ENCODE measurements at places on chromosomes 3 and 15.

DNA sequence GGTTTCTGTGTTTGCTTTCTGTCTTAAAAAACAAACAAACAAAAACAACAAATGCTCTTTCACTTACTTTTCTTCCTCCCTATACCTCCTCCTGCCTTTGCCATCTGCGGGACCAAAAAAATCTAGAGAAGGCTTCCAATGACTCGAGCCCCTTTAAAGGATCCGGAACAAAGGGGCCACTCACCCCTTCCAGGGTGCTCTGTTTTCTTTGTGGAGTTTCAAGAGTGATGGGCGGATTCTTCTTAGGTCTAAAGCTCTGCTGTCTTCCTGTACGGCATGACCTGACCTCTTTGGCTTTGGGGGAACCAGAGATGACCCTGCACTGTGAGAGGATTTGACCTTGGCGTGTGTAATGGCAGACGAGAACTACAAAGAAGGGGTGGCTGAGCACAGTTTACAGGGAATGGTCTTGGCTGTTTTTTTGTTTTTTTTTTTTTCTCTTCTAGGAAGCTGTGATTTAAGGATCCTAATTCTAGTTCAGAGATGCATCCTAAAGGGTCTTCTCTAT, 2.2 kb upstream of the MUC20 start:
- DNase-seq = peak; percentile 32

DNA sequence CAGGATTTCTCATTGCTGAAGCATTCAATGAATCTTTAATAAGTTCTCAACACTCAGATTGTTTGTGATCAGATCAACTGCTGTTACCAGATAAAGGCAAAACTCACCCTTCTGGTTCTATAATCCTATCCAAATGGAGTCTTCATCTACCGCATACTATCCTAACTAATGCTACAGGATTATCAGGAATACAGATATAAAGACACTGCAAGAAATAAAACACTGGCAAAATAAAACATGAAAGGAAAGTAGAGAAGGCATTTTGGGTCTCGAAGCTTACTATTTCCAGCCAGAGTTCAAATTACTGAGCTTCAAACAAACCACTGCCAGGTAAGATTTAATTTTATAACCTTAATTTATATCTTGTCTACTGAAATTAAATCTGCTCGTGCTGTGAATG, 524 bp downstream of the CHRM5 start:
- no peak for DNase-seq

DNA sequence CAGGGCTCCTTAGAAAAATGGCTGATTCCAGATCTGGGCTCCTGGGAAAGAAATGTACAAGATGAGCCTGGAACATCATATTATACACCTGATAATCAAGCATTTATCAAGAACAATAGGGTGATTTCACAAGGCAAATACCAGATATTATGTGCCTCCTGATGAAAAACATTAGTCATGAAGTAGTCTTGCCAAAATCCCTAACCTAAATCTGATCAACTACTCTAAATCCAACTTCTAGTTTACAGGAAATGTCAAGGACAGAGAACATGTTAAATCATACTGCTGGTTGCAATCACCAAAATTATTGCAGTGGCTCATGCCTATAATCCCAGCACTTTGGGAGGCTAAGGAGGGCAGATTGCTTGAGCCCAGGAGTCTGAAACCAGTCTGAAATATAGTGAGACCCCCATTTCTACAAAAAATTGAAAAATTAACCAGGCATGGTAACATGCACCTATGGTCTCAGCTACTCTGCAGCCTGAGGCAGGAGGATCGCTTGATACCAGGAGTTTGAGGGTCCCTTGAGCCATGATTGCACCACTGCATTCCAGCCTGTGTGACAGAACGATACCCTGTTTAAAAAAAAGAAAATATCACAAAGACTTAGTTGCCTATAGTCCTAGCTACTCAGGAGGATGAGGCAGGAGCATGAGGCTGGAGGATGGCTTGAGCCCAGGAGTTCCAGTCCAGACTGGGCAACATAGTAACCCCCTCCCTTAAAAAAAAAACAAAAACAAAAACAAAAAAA, 34.9 kb upstream of the ATP13A3 start:
- DNase-seq = no peak

- DNase-seq = no peak
Observed at GRCh38 chr3:192957441-192958021, 39.9 kb upstream of the MB21D2 start.

DNA sequence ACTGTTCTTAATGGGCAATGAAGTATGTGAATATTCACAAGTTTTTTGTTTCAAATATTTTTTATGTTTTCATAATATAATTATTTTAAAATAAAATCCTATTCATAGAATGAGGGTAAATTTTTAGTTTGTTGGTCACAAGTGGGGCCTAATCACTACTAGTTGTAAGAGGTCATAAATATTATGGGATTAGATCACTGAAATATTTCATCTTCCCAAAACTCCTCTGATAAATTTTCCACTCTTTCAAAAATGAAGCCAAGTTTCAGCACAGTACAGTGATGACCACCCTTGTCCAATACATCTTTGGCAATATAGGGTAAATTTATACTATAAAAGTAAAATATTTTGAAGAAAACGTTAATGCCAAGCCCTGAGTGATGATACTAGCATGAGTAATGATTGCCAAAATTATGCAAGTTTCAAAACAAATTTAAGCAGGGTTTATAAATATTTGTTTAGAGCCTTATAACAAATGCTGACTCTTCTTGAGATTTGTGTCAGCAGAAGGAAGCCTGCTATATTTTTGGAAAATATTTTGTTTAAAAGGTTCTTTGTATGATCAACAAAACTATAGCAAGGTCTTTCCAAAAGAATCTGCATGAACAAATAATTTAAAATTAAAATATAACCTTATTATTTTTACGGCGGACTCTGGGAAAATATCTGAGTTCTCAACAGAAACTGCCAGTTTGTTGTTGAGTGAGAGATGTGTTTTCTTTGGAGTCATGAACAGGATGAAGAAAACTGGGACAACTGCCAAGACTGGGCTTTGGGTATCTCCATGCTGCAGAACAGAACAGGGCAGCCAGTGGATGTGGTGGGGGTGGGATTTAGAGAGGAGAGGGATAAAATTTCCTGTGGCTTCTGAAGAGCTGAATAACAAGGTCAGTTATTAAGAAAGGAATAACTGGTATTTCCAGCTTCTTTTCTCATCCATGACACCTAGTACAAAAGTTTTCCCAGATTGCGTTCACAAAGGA, 17.9 kb upstream of the TM4SF1 start:
- DNase-seq = no peak

- no peak for DNase-seq
Observed at GRCh38 chr15:75112278-75112847, 89.0 kb downstream of the PPCDC start.

GRCh38 chr3:50472958-50473357, 30.5 kb downstream of the CACNA2D2 start:
- no peak for DNase-seq

DNA sequence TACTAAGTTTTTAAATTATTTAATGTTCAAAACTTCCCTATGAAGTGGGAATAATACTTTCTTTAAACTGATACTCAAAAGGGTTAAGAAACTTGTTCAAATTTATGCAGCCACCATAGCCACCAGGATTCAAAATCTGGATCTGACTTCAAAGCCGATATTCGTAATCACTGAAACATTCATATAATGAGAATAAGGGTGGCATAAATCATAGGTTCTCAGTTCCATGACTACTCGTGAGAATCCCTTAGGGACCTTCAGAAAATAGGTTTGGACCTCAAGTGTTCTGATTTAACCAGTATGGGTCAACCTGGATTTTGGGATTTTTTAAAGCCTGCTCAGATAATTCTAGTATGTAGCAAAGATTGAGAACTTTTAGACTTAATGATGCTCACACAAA, 160.6 kb downstream of the RBMS3 start:
- no peak for DNase-seq

DNA sequence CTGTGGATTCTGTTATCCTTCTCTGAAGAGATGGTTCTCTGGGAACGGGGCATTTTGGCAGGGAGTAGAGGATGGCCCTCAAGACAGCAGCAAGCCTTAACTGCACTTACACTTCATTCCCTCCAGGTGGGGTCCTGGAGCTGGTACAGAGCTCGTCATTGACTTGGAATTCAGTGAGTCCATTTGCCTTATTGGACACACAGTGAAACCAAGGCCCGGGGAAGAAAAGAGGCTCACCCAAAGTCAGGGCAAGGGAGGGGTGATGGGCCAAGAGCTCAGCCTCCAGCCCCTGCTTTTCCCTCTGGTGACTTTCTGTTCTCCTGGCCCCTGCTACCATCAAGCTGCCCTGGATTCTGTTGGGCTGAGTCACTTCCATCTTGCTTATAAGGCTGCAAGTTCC, 125.6 kb downstream of the ETFA start:
- DNase-seq = peak; percentile 71

DNA sequence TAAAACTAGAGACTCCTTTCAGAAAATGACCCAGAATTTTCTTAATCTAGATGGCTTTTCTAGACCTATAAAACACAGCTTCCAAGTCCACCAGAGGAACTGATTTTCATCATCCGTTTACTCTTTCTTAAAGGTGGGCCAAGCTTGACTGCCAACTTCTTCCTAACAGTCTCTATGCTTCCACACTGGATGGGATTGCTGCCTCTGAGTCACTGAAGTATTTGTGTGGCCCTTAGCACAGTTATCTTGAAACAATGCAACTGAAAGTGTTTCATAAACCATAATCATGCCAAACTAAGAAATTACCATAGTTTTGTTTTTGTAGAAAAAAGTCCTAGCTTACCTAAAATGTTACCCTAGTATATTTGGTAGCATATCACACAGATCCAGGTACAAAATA, 985.7 kb downstream of the TUSC7 start:
- no peak for DNase-seq

GRCh38 chr3:29239376-29239775, 41.5 kb upstream of the RBMS3 start:
- DNase-seq = no peak

DNA sequence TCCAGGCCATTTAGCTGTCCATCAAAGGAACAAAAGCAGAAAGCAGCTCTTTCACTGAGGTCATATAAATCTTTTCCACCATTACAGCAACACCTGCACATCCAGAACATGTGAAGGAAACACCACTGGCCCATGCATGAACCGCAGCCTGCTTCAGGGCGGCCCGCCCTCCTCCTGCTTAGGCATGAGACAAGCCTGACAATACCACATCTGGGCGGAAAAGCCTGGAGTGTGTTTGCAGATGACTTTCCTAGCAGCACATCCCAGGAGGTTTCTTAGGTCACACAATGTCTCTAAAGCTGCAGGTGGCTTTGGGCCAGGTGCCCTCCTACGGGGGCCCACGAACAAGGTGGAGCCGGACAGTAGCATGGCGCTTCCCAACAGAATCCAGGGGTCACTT, 19.6 kb downstream of the CYFIP1 start:
- no peak for DNase-seq

GRCh38 chr15:52651114-52651513, 28.1 kb downstream of the ATOSA start:
- DNase-seq = no peak

- DNase-seq = no peak
Observed at GRCh38 chr3:156299569-156299968, 179.2 kb downstream of the KCNAB1 start.

DNA sequence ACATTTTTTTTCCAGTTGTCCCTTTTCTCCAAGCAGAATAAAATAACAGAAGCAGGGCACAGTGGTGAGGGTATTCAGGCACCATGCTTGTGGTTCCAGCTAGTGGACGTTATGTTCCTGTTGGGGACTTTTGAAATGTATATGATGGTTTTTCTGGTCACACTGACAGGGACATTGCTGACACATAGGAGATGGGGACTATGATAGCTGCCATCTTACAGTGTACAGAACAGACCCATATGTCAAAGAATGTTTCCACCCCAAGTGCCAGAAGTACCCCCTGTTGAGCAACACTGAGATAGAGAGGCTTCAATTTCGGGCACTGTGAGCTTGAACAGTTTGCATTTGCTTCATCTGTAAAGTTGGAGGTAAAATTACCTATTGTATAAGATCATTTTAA, 38.6 kb downstream of the MCTP2 start:
- DNase-seq = no peak

DNA sequence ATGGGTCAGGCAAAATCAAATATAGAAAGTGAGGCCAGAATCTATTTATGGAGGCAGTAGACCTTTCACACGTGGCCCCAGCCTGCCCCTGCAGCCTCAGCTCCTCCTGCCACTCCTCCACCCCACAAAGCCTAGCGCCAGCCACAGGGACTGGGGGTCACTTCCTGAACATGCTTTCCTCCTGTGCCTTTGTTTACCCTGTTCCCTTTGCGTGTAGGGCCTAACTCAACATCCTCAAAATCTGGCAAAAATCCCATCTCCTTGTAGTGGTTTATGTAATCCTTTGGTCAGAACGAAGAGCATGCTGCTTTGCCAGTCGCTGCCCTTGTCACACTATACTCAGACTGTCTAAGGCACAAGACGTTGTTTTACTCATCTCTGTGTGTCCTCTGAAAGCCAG, 39.6 kb downstream of the KBTBD12 start:
- DNase-seq = no peak

GRCh38 chr3:169110633-169111032, 552.9 kb downstream of the MECOM start:
- no peak for DNase-seq

DNA sequence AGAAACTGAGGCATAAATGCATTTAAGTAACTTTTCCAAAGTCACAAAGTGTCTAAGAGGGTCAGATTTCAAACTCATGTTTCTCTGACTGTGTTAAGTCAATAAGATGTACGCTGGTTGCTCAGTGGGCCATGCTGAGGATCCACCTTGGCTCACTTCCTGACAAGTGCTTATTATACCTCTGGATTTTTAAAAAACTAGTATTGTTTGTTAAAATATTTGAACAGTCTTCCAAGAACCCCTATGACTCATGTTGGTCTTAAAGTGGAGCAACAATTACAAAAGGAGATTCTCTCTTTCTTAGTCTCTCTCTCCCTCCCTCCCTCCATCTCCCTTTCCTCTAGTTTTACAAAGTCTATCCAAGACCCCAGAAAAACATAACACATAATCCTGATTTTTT, 1050.2 kb downstream of the AGBL1 start:
- DNase-seq = no peak

GRCh38 chr15:60320365-60320764, 77.4 kb downstream of the ANXA2 start:
- DNase-seq = no peak

DNA sequence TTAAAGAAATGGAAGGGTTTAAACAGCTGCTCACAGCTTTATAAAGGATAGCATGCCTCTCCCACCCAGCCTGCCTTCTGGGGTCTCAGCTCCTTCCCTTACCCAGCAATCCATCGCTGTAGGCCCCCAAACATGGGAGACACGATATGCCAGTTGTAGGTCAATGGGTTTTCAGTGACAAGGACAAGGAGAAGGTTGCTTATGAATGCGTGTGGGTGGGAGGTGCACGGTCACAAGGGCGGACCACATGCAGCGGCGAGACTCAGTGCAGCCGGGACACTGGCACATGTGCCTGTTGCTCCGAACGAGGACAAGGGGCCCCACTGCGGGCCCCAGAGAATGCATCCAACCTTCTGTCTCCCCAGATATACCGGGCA, 67.0 kb downstream of the MGLL start:
- DNase-seq = no peak

- DNase-seq = no peak
Observed at GRCh38 chr3:100210772-100211135, 50.0 kb upstream of the TBC1D23 start.

DNA sequence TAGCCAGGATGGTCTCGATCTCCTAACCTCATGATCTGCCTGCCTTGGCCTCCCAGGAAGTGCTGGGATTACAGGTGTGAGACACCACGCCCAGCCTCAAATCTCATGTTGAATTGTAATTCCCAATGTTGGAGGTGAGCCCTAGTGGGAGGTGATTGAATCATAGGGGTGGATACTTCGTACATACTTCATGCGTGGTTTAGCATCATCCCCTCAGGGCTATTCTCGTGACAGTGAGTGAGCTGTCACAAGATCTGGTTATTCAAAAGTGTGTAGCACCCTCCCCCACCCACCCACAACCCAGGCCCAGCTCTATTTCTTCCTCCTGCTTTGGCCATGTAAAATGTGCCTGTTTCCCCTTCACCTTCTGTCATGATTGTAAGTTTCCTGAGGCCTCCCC, 236.9 kb upstream of the IL12A start:
- no peak for DNase-seq
